ENCODE measurements at places on chromosomes 6 and 20.

DNA sequence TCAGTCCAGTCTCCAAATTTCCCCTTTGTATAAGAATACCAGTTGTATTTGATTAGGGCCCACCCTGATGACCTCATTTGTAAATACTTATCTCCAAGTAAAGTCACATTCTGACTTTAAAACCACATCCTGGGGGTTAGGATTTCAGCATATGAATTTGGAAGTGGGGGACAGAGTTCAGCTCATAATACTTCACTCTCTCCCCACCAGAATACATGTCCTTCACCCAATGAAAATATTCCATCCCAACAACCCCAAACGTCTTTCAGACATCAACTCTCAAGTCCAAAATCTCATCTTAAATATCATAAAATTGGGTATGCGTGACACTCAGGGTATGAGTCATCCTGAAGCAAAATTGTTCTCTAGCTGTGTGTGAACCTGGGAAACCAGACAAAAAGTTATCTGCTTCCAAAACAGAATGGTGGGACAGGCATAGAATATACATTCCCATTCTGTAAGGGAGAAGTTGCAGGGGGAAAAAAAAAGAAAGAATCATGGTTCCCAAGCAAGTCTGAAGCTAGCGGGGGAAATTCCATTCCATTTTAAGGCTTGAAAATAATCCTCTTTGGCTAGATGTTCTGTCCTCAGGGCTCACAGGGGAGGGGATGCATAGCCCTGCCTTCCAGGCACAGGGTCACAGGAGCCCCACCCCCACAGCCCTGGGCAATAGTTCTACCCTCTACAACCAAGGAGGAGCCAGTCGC is 113.9 kb downstream of the ADAT2 start:
- DNase-seq: no peak

DNA sequence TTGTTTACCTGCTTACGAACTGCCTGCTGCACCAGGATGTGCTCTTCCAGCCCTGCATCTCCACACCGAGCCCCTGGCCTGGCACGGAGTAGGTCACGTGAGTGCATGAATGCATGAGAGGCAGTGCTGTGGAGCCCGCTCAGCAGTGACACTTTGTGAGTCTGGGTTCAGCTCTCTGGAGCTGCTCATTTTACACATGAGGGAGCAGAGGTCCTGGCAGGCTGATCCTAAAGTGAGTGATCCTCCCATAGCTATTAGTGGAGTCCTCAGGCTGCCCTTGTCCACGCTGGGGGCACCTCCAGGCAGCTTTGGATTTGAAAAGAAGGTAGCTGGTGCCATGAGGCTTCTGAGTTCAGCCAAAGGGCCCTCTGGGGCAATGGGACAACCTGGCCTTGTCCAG is 64.2 kb downstream of the EDN3 start:
- DNase-seq: no peak

- DNase-seq: no peak
Measured at GRCh38 chr6:79862711-79863110, 84.6 kb downstream of the ELOVL4 start.

GRCh38 chr20:49762940-49763766 is 49.5 kb upstream of the B4GALT5 start:
- DNase-seq: no peak

- no peak for DNase-seq
Measured at GRCh38 chr6:41163419-41163717, 452 bp upstream of the TREM2 start.

- DNase-seq: no peak
Measured at GRCh38 chr20:54188132-54188849, 14.5 kb upstream of the CYP24A1 start.

- DNase-seq: no peak
Measured at GRCh38 chr20:49661560-49662329, 51.9 kb downstream of the B4GALT5 start.

DNA sequence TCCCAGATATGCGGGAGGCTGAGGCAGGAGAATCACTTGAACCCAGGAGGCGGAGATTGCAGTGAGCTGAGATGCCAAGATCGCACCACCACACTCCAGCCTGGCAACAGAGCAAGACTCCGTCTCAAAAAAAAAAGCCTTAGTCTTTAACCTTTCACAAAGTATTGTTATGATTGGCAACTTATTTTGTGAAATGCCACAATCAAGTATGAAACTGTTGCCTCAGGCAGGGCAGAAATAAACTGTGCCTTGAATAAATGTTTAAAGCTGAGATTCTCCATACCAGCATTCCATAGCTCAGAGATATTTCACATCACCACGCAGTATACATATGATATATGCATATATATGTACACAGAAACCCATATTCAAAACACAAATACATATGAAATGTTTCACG is 120.1 kb upstream of the CCDC28A start:
- no peak for DNase-seq

Measured in CD4-positive, alpha-beta T cell treated with Interleukin-4 for 1 hour (primary cell).